ENCODE measurements at places on chromosomes 7 and 10.

DNA sequence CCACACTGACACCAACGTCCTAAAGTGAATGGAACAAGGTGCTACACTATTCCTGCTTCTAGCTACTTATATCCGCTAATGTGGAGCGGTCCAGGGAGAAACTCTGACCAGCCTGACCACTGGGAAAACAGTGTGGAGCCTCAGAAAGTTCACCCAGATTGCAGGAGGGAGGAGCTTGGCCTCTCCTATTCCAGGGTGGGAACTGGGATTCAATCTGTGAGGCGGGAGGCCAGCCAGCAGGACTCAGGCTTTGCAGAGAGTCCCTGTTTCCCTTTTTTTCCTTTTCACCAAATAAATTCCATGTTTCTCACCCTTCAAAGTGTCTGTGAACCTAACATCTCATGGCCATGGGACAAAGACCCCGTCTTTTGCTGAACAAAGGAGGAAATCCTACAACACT is 86.4 kb upstream of the SEMA3C start:
- DNase-seq, result no peak

GRCh38 chr10:72379776-72380175 is 25.1 kb upstream of the DNAJB12 start:
- peak; percentile 63 for DNase-seq

DNA sequence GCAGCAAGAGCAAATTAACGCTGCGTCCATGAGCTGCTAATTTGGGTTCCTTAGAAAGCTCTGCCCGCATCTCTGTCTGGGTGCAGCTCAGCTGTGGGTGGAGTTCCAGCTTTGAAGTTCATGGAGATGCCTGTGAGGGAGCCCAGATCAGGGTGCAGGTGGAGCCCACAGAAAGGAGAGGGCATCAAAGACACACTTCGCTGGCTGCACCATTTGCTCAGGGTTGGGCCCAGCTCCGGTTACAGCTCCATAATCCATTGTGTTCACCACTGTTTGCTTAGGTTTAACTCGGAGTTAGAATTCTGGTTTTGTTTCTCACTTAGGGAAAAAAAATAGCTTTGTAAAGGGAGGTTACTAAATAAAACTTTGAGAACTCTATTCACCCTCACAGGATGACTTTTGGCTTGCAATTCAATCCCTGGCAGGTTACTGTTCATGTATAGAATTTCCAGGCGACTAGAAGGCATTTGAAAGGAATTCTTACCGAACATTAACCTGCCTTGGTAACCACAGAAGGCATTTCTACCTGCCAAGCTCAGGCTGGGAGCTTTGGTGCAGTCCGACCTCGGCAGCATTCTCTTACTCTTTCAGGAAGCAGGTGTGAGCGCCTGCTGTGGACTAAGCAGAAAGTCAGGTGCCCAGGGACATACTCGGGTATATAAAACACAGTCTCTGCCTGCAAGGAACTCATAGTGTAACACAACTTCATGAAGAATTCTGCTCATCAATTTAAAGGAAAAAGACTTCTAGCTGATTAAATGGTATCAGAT is 179.5 kb upstream of the RNF32 start:
- DNase-seq, result no peak

GRCh38 chr10:22803261-22803885 is 89.0 kb upstream of the PIP4K2A start:
- DNase-seq, result no peak

- no peak for DNase-seq
Observed at GRCh38 chr10:24930427-24930826, 22.0 kb downstream of the PRTFDC1 start.

DNA sequence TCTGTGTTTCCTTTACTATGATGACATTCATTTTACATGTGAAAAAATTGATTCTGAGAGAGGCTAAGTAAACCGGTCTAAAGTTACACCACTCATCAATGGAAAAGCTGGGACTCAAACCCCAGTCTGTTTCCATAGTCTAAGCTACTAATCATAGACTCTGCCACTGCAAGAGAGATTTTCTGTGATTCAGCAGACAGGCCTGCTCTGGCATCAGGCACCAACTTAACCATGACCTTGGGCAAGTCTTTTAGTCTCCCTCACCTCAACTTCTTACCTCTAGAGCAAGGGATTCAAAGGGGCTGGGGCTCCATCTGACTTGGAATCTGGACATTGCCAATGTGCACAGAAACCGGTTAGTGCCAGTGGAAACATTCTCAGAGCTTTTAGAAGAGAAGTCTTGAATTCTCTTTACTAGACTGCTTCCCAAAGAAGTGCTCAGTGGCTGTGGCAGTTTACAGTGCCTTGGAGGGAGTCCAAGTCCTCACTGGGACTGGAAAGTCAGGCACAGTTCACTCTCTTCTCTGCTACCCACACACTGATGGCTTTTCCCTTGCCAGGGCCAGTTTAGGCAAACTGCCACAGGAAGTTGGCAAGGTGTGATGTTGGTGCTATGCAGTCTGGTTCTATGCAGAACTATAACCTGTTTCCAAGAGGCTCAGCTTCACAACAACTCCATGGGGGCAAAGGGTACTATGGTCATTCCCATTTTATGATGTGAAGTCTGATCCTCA is 4.5 kb upstream of the BLNK start:
- DNase-seq, result no peak

DNA sequence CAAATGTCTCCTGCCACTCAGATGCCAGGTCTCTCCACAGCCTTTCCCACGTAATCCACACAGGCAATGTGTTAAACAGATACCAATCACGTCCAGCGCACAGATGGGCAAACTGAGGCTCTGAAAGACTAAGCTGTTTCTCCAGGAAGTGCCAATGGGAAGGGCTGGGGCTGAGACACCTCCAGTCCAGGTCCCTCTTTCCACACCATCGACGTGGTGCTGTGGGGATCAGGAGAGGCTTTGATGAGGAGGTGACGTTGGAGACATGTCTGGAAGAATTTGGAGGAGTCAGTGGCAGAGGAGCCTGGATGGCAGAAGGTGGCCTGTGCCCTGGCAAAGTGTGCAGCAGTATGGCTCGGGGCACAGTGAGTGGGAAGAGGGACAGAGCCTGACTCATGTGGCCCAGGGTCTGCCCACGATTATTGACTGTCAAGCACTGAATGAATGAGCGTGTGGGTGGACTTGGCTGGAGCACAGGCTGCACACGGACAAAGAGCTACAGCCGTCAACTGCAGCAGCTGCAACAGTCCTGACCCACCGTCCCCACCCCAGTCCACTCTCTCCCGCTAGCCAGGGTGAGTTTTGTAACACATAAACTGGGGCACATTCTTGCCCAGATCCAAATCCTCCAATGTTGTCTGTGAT is 40.8 kb upstream of the HSPA12A start:
- DNase-seq, result no peak

- no peak for DNase-seq
Observed at GRCh38 chr10:132129431-132129830, 57.3 kb upstream of the DPYSL4 start.

- peak; percentile 43 for DNase-seq
Observed at GRCh38 chr7:105876964-105877601, 684 bp upstream of the ATXN7L1 start.

DNA sequence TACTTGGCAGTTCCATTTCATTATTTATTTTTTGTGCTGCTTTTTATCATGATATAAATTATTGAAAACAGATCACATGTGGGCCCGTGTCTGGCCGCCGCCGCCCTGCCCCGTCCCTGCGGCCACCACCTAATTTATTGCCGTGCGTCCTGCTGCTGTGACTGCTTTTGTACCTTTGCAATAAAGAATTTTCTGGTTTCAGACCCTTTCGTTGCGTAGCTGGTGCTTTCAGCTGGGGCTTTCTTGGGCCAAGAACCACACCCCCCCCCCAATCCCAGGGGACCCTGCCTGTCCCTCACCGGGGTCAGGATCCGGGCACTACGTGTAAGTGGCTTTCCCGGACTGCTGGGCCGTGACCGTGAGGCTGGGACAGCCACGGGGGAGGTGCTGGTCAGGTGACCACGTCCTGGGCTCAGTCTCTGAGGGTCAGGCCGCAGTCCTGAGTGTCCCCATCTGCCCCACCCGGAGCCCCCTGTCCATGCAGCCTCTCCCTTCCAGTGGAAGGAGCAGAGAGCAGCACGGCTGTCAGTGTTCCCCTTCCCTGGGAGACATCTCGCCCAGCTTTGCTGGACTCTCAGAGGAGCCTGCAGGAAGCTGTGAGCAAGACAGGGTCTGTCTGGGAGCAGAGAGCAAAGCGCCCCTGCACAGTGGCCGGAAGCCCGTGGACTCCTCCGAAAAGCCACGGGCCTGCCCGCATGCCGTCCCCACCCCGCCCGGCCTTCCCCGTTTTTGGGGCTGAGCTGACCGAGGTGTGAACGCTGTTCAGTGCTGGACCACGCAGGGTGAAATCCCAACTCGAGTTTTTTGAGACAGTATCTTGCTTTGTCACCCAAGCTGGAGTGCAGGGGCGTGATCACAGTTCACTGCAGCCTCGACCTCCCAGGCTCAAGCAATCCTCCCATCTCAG is 12.6 kb downstream of the MAFK start:
- DNase-seq, result no peak

DNA sequence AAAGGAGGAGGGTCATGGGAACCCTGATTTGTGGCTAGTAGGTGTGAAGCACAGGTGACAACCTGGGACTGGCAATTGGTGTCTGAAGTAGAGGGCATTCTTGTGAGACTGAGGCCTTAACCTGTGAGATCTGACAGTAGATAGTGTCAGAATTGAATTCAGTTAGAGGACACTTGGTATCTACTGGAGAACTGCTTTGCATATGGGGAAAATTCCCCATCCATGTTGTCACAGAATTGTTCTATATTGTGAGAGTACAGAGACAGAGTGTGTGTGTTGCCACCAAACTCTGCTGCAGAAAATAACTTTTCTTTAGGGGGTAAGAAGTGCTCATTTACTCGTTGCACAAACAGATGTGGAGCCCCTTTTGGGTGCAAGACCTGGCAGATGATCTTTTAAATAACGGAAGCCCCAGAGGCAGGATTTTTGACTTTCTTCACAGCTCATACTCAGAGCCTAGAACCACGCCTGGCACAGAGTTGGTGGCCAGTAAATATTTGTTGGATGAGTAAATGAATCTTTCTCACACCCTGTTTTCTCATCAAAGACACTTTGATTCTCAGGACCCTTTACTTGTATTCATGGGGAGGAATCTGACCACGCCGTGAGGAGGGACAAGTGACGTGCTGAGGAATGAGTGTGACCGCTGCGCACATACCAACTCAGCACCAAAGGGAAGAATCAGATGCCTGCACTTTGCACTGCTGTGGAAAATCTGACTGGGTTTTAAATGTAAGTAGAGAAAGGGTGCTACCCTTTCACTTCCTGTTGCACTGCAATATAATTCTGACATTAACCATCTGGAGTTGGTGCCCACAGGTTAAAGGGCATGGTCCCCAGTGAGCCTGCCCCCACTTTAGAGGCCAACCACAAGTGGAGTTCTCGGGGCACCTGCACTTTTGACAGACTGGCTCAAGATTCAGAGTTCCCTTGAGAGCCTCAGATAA is 39.2 kb upstream of the SDHAF3 start:
- no peak for DNase-seq

DNA sequence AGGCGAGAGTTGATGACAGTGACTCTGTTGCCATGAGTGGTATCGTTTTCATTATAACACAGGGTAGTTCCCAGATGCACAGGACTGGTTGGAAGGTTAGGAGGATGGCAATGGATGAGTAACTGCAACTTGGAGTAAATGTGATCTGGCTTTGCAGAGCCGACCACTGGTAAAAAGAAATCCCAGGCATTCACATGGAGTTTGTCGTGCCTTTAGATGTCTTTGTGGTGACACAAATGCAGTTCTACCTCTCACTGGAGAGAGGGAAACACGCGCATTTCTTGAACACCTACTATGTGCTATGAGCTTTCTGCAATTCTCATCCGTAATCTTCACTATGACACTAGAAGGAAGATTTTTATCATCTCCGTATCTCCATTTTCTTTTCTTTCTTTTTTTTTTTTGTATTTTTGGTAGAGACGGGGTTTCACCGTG is 1.7 kb upstream of the MNX1 start:
- no peak for DNase-seq

GRCh38 chr7:42972699-42973500 is 40.7 kb downstream of the MRPL32 start:
- no peak for DNase-seq

GRCh38 chr10:119724593-119725516 is 995 bp upstream of the INPP5F start:
- no peak for DNase-seq

- DNase-seq, result no peak
Observed at GRCh38 chr10:34078745-34079470, 736.2 kb downstream of the PARD3 start.

GRCh38 chr10:132154440-132154839 is 32.3 kb upstream of the DPYSL4 start:
- DNase-seq, result no peak

GRCh38 chr10:103548006-103548405 is 54.5 kb downstream of the NEURL1 start:
- no peak for DNase-seq

GRCh38 chr7:80941208-80941758 is 22.4 kb upstream of the SEMA3C start:
- DNase-seq, result no peak

DNA sequence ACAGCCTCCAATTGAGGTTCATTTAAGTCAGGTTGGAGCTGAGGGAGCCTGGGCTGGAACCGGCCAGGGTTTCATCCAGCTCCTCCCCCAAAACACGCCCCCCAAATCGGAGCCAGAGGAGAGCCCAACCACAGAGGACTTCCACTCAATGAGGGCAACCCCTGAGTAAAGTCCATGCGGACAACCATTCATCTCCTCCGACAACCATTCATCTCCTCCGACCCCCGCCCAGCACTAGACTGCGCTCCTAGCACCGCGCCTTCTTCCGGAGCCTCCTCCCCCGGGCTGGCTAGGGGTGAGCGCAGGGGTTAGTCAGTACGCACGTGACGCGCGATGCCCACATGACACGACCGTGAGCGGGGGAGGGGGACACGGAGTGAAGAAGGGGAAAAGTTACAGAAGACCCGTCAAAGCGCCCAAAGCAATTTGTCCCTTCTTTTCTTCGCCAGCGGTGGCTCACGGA is 1.4 kb downstream of the MAGI2 start:
- peak; percentile 78 for DNase-seq

DNA sequence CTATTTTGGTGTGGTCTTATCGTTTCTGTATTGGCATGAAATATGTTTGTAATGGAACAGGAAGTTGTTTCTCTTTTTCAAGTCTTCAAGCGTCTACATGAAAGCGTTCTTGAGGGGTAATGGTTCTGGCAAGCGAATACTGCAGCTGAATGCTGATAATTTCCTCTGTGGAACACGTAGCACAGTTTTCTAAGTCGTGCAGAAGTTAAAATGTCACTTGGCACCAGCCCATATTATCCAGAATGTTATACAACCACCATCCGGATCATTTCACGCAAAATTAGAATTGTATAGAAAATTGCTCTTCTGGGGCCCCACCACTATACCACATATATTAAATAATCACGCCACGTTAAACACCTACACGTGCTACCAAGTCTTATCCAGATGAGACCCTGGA is 354.3 kb downstream of the CALN1 start:
- no peak for DNase-seq

DNA sequence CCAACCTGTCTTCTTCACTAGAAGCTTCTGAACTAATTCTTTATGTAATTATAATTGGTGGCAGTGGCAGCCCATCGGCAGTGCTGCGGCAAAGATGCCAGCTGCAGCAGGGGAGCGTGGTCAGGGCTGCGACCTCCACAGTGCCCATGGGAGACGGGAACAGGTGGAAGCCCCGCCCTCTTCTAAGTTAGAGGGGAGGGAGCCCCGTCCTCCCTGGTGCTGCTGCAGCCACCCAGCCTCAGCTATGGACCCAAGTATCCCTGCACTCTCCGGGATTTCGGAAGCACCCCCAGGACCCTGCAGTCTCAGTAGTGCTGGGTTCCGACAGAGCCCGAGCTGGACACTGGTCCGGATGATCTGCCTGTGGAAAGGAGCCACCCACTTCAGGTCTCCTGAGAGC is 117.0 kb upstream of the MBL2 start:
- DNase-seq, result no peak

- DNase-seq, result no peak
Observed at GRCh38 chr7:93958651-93959050, 37.1 kb downstream of the GNG11 start.

Measured in NCI-H524 (cell line).